Posterior vena cava (tissue), 2 donors: ENCODE measurements at places on chromosomes 2 and 18.

DNA sequence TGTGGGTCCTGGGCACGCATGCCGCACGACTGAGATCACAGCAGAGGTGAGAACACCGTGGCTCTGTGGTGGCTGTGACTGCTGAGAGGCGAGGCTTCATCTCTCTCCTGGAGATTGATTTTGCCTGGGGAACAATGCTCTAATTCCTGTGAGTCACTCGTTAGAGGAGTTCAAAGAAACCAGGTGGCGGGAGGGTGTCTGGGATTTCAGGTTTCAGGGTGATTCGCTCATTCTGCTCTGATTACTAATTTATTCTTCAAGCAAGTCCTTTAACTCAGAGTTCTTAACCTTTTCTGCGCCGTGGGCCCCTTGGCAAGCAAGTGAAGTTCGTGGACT is 56.3 kb downstream of the GLI2 start:
- no peak for DNase-seq

GRCh38 chr2:189254268-189254883 is 74.8 kb upstream of the COL5A2 start:
- peak; percentile 84 for DNase-seq

- DNase-seq, result no peak
Measured at GRCh38 chr2:141586985-141587384, 543.8 kb downstream of the LRP1B start.

DNA sequence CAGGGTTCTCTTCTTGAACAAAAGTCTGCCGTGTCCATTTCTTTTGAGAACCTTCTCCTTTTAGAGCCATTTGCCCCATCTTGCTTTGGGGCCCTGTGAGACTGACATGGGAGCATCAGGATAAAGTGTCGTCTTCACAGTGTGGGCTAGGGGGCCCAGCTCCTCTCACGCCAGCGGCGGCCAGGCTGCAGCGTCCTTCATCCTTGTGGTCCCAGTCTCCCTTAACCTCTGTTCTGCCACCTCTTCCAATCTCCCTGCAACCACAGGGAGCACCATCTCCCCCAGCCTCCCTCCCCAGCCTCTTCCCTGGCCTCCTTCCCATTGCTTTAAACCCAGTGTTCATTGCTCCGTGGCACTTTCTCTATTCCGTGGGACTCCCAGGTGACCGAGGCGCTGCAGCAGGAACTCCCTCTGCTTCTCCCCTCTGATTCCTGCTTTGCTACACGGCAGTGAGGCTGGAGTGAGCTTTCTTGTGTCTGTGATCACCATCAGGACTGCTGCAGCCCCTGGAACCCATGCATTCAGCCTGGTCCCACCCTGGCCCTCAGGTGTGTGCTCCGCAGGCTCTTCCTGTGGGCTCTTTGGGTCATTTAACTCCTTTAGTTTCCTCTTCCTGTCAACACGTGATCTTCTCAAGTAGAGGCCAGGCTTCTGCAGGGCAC is 234.1 kb downstream of the MYT1L start:
- DNase-seq, result peak; percentile 35

DNA sequence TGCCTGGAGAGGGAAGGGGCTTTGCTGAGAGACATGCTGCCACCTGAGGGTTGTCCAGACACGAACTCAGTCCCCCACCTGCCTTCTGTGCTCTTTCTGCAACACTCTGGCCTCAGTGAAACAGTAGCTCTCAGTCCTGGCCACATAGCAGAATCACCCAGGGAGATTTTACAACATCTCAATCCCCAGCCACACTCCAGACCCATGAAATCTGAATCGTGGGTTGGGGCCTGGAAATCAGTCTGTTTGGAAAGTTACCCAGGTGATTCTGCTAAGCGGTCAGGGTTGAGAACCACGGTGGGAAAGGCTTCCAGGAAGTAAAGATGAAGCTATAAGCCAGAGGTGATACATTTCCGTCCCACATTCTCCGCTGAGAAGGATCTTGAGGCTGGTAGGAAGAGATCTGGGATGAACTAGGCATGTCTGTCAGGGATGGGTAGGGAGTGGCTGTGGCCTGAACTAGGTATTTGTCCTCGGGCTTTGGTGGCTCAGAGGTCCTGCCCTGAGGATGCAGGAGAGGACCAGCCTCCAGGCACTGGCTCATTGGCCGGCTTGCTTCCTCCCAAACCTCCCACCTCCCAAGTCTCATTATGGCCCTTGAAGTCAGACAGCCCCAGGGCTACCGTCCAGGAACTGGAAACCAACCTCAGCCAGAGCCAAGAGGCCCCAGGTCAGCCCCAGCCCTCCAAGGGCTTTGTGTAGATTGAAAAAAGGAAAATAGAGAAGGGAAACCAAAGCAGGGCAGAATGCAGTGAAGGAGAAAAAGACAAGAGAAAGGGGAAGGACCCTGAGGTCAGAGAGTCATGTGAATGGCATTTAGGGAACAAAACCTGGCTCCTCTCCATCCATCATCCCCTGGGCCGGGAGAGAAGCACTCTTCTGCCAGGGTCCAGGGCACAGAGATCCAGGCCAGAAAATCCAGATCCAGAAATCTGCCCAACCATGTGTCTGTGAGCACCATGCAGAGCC is 119.6 kb downstream of the ZFP36L2 start:
- peak; percentile 56 for DNase-seq

GRCh38 chr2:136628490-136628889 is 136.9 kb upstream of the THSD7B start:
- no peak for DNase-seq

DNA sequence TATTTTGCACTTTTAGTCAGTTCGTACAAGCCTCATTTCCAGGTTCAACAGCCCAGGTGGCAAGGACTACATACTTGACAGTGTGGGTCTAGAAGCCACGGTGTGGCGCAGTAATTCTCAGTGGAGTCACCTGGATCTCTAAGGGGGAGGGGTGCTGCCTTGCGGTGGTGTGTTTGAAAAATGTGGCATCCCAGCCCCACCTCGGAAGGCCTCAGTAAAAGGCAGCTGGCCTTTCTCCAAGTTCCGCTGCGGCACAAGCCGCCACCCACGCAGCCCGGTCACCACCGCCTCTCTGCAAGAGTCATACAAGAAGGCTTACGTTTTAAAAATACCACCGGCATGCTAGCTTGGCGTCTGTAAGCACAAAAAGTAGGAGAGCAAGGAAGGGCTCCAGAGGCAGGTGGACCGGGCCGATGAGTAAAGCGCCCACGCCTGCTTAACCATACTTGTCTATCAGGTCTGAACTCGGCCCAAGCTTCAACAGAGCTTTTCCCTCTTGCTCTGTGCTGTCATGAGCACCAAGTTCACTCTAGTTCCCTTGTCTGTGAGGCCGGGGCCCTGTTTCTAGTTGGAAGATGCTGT is 49.5 kb downstream of the SPRED2 start:
- peak; percentile 92 for DNase-seq

GRCh38 chr2:226352941-226353560 is 446.6 kb downstream of the IRS1 start:
- no peak for DNase-seq

DNA sequence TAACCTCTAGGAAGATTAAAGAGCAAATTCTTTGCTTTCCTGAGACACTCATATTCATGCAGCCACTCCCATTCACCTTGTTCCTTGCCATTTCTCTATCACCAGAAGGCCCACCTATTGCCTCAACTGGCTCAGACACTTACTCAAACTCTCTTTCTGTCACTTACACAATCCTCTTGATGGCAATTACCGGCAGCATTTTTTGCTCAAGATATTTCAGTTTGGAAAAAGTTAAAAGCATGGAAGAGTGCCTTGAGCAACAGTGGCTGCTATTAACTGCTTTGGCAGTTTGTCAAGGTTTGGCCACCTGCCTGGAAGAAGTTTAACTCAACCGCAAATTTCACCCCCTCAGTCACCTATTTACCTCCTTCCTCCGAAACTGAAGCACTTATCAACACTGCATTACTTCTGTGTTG is 1104.0 kb upstream of the PIK3C3 start:
- DNase-seq, result no peak

DNA sequence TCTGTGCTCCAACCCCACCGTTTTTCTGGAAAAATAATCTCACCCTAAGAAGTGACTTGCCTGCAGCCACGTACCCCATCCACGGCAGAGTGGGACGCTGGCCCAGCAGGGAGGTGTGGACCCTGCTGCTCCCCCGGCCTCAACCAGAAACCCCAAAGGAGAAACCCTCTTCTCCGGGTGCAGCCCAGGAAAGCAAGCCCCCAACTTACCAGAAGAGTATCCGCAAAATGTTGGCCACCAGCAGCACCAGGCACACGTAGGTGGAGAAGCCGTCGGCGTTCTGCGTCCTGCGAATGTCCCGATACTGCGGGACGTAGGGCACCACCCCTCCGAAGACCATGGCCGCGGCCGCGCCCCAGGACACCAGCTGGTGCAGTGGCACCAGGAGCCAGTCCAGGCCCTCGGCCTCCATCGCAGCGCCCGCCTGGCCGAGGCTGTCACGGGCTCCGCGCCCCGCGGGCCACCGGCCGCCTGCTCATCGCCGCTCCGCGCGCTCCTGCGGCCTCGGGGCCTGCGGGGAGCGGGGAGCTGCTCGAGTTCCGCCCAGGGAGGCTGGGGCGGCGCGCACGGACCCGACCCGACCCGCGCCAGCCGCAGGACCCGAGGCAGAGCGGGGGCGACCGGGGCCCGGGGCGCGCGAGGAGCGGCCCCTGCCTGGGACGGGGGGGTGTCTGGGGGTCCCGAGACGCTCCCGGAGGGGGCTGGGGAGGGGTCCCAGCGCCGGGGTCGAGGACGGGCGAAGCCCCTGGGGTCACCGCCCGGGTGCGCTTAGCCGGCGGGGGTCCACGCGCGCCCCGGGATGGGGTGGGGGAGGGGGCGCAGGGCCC is 725 bp downstream of the SLC66A2 start:
- peak; percentile 84 for DNase-seq

DNA sequence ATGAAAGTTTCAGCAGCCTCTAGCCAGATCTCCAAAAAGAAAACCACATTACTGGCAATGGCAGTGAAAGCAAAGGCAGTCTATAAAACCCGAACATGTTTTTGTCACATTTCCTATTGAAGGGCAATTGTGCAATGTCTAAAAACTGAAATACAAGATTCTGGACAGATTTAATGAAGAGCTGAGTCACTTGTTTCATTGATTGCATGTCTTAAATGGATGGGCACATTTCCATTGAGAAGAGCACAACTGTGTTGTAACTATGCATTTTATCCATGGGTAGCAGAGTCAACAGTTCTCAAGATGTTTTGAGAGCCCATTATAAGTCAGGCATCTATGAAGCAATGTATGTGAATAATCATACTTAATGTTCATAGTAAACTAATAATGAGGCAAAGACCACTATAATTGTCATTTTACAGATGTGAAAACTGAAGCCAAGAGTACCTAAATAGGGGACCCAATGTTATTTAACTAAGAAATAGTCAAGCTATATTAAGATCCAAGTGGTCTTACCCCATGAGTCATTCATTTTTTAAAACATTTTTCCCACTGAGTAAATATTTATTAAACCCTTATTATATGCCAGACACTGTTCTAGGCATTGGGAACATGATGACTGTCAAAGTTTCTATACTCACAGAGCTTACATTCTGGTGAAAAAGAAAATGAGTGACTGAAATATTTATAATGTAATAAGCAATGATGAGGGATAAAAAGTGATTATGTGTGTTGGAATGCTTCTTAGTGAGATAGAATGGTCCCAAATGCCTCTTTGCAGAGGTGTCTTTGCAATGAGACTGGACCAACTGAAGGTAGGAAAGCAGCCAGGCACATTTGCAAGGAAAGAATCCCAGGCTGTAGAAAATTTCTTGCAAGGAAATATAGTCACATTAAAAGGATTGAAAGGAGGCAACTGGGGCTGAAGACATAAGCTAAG is 818.9 kb upstream of the ACVR2A start:
- DNase-seq, result no peak

DNA sequence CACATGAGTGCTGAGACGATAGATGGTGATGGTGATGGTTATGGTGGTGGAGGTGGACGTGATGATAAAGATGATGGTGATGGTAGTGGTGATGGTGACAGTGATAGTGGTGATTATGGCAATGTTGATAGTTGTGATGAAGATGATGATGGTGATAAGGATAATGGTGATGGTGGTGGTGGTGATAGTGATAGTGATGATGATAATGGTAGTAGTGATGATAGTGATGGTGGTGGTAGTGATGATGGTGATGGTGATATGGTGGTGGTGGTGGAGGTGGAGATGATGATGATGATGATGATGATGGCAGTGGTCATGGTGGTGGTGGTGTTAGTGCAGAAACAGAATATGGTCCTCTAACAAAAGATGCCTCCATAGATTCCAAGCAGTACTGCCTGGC is 10.3 kb downstream of the ANTXR1 start:
- DNase-seq, result no peak

- no peak for DNase-seq
Measured at GRCh38 chr2:69483696-69484095, 46.5 kb upstream of the NFU1 start.

DNA sequence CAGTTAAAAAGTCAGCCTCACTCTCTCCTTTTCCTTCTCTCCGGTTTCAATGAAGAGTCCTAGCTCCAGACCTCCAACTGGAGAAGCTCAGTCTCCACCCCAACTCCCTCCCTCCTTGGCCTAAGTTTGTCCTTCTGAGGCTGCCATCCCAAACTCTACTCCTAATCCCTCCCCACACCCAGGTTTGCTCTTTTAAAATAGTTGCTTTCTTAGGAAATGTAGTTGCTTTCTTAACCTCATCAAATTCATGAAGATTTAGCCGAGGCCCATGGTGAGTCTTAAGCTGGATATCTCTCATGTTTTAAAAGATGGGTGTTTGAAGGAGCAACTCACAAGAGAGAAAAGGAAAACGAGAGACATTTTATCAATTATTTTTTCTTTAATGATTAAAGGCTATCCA is 937 bp upstream of the LANCL1 start:
- no peak for DNase-seq

GRCh38 chr2:174327021-174327840 is 7.5 kb upstream of the SP9 start:
- no peak for DNase-seq

GRCh38 chr18:3230401-3231334 is 10.9 kb upstream of the MYOM1 start:
- no peak for DNase-seq

DNA sequence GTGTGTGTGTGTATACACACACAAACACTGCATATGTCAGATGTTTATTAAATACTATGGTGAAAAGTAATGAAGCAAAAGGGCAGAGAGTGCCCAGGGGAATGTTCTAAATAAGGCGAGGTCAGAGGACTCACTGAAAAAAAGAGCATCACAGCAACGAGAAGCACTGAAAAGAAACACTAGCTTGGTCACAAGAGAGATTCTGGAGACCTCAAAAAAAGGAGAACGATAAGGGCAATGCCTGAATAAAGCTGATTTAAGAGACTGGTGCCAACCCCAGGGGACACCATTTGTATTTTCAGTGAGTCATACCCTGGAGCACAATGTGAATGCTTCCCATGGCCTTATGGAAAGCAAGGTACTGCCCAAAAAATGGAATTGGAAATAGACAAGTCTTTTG is 14.5 kb downstream of the SLC40A1 start:
- DNase-seq, result no peak

- DNase-seq, result no peak
Measured at GRCh38 chr18:34742891-34743341, 32.8 kb downstream of the DTNA start.

GRCh38 chr2:147002256-147002655 is 842.6 kb upstream of the ACVR2A start:
- DNase-seq, result no peak
